Activated gamma-delta T cell treated with Interleukin-2 at 50 U/mL for 16 hours (primary cell): ENCODE measurements at places on chromosomes 3 and 15.

DNA sequence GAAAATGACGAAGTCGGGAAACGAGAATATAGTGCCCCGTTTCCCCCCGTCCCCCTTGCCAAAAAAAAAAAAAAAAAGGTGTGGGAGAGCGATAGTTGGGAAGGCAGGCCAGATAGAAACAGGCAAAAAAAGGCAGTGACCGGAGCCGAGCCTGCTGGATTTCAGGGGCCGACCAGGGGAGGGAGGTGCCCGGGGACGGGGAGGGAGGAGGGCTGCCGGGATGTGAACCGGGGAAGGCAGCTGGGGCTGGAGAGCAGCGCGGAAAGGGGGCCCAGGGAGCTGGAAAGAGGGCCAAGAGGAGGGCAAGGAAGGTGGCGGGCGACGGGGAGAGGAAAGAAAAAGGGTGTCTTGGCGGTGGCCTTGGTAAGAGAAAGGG, 837 bp downstream of the LRRN1 start:
- peak; percentile 5 for DNase-seq

DNA sequence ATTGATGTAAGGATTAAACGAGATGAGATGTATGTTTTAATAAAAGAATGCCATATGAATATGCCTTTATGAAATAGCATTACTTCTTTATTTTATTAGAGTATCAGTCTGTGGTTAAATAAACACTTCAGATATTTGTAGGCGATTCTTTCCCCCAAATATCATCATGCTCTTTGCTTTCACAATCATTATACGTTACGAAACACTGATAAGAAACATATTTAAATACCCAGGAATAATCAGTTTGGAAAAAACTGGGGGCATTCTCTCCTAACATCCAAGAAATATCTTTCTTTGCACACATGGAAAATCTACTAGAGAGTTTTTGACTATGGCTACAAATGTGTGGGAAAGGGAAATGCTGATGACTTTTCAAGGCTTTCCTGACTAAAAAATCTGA, 4.4 kb upstream of the PLAAT1 start:
- DNase-seq: no peak

GRCh38 chr3:65026151-65026550, 338.4 kb upstream of the ADAMTS9 start:
- DNase-seq: no peak

- DNase-seq: no peak
Observed at GRCh38 chr3:54182242-54182641, 59.9 kb downstream of the CACNA2D3 start.

GRCh38 chr3:196519718-196520082, 4.6 kb upstream of the SMCO1 start:
- no peak for DNase-seq

DNA sequence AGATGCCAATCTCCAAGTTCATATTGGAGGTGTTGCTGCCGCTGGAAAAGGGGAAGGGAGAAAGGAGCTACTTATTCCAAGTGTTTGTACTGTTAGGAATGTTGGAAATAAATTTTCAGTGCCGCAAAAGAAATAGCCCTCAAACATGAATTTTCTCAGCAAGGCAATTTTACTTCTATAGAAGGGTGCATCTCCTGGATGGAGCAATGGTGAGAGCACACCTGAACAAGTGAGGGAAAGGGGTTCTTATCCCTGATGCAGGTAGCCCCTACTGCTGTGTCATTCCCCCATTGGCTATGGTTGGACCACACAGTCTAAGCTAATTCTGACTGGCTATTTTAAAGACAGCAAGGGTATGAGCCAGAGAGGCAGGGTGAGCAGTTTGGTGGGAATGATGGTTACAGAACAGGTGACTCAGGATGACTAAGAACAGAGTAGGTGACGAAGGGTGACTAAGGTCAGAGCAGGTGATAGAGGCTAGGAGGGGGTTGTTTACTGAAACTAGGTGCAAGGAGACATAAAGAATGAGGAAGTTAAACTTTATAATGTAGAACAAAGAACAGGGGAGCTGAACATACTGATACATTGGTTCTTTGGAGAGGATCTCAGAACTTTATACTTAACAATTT, 503.5 kb downstream of the EDEM1 start:
- DNase-seq: no peak

DNA sequence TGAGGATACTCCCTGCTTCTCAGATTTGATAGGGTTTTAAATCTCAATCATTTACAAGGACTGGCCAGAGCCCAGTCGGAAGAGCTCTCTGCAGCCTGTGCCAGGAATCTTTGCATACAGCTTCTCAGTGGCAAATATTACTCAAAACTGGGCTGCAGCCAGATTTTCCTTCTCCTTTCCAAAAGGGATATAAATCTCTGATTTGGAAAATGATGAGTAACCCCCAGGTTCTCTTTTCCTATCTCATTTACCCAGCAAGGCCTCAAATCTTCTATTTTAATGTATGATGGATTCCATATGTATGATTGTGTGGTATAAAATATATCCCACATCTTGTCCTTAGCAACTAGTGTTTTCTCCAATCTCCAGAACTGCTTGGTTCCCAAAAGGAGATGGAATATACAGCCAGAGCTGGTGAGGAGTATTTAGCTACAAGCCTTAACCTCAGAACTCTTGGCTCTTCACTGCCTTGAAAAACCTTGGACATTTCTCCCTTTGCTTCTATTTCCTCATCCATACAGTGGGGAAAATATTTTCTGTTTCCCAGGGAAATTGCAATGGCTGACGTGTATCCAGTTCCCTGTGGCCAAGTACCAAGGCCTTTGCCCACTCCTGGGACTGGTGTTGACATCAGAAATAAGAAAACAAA, 114.4 kb downstream of the ATG7 start:
- no peak for DNase-seq

- DNase-seq: no peak
Observed at GRCh38 chr15:79849789-79850188, 47.0 kb downstream of the MTHFS start.

DNA sequence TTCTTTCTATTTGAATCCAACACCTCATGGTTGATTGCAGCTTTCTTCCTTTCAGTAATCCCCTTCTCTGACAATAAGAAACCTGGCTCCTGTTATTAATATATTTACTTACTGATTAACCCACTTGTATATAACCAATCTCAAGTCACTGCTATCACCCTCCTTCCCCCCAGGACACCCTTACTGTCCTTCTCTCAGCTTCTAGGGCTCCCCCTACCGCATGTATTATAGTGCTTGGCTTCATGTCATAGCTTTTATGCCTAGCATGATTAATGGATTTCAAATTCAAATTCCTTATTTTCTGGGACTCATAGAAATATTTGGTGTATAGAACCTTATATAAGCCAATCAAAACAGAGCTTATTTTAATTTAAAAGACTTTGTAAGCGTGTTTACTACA, 75.7 kb upstream of the BNIP2 start:
- DNase-seq: no peak

GRCh38 chr3:30742796-30743619, 136.6 kb downstream of the TGFBR2 start:
- no peak for DNase-seq

GRCh38 chr3:189797103-189797750, 166.0 kb downstream of the TP63 start:
- no peak for DNase-seq

- DNase-seq: no peak
Observed at GRCh38 chr3:177552051-177552450, 354.8 kb upstream of the TBL1XR1 start.

GRCh38 chr15:78630886-78631633, 9.9 kb downstream of the CHRNB4 start:
- DNase-seq: no peak
